ENCODE measurements at places on chromosomes 6 and 20. TPM values are rescaled to one million over a fixed set of nuclear protein-coding genes. Genes with fewer than 3 reads are reported as not detected.
A peak's percentile ranks its signal among the peaks of the same experiment; 100 is the strongest.

DNA sequence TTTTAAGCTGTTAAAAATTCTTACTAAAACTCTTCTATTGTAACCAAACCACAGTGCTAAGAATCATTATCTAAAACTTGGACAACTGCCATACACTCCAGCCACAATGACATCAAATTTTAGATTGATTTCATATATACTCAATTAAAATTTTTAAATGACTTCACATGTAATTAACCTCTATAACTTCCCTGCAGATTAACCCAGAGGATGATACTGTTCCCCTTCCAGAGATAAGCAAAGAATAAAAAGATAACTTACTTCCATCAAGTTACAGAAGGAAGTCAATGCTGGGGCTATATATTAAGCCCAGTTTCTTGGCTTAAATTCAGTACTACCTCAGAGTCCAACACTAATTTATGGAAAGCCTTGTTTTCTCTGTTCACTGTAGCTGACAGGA lies 71.3 kb downstream of the ARHGAP18 start:
- DNase-seq, result no peak

C20orf96 gene
- polyA plus RNA-seq, result 17.7 TPM

DNA sequence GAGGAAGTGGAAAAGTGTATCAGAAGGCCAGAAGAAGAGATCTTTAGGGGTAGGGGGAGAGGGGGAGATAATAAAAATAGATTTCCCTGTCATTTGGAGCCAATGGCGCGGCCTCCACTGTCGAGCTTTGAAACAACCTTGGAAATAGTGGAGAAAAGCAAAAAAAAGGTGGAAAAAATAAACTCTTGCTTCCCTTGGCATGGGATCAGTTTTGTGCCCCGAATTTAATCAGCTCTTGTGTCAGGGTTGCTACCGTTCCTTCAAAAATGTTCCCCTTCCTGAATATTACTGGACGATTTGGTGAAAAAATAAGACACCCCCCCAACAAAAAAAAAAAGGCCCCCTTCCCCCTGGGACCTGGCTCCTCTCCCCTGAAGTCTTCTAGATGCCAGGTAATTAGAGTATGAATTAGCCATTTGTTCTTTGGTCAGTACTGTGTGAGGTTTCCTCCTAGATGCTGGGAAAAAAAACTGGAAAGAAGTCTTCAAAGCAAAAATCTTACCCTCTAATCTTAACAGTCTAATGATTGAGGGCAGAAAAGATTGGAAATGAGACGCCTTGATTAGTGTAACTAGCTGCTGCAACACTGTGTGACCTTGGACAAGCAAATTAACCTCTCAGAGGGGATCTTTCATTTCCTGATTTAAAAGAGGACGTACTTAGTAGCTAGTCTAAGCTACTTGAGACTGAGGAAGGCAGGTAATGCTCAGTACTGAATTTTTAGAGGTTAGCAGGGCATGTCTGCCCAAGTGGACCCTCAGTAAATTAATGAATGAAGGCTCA lies 872 bp upstream of the RBM39 start:
- DNase-seq, result peak; percentile 57

DNA sequence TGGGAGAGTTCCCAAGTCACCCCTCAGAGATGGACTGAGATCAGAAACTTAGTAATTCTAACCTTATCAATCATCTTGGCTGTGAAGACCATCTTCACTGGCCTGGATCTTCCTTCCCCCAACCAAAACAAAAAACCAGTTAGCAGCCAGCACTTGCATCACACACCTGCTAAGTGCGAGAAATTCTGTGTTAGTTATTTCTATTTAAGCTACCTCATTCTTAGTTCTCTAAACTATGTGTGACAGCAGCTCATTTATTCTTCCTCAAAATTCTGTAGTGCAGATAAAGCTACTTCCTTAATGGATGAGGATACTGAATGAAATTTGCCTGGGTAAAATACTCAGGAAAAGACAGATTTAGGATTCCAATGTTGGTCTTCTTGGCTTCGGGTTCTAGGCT lies 18.2 kb upstream of the TAGAP start:
- no peak for DNase-seq

- no peak for DNase-seq
Observed at GRCh38 chr6:89066940-89067646, 13.5 kb upstream of the PNRC1 start.

Measured in endothelial cell of umbilical vein (primary cell).